Inflammatory macrophage treated with lipopolysaccharide for 1 hour (primary cell): ENCODE measurements at places on chromosomes 3 and 15.

DNA sequence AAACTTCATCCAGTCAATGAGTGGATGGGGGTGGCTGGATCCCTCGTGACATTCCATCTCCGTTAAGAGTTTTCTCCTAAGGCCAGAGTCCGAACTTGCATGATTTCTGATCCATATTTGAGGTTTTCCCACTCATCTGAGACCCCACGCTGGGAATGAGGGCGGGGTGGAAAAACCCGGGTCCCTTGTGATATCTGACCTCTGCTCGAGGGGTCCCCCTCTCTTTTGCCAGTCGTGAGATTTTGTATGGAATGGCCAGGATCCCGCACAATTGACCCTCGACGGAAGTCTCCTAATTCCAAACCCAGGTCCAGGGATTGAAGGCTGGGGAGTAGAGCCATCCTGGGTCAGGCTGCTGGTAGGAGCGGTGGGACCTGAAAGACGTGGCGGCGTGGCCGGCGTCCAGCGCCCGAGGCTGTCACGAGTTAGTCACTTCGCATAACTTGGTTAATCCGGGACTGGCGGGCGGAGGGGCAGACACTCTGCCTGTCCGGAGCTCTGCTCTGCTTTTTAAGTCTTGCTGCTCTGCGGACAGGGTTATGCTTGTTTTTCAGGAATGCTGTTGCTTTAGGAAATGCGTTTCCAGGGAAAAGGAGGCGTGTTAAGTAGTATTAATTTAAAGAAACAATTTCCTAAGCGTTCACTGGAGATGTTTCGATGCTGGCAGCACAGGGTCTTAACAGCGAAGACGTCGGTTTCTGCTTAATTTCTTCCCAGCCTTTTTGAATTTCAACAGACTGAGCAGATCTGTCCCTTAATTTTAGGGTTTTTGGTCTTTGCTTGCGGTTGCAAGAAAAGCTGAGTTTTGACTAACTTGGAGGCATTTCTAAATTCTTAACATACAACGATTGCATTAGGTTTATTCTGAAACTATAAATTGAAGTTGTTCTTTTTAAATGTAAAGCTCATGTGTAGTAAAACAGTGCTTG is 69.7 kb upstream of the LRRFIP2 start:
- DNase-seq: peak; percentile 55

DNA sequence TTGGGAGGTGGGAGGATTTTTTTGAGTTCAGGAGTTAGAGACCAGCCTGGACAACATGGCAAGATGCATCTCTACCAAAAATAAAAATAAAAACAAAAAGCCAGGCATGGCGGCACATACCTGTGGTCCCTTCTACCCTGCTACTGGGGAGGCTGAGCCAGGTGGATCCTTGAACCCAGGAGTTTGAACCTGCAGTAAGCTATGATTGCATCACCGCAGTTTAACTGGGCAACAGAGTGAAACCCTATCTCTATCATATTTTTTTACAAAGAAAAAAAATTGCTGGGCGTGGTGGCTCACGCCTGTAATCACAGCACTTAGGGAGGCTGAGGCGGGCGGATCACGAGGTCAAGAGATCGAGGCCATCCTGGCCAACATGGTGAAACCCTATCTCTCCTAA is 35.8 kb upstream of the RPN1 start:
- no peak for DNase-seq

- DNase-seq: no peak
These were observed 100.3 kb downstream of the MECOM start for GRCh38 chr3:169562988-169563774.

GRCh38 chr3:195124378-195124992 is 146.5 kb downstream of the XXYLT1 start:
- no peak for DNase-seq

DNA sequence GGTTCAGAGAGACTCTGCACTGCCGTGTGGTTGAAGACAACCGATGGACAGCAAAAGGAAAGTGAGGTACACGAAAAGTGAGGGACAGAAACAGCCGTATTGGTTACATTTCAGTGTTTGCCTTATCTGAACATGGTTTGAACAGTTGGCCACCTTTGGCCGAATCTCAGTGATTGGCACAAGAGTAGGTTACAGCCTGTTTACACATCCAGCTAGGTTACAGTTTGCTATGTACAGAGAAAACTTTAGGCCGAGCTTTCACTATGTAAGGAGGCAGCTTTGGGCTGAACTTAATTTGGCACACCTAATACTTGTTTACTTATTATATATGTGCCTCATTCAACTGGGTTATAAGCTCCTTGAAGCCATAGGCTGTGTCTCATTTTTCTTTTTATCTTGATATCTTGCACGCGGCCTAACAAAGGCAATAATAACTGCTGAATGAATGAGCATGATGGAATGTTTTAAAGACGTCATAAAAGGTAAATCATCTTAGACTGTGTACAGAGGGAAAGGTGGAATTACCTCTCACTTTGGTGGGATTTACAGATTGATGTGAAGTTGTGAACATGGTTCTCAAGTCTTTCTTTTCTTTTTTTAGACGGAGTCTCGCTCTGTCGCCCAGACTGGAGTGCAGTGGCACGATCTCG is 17.2 kb upstream of the GREM1 start:
- no peak for DNase-seq

- DNase-seq: no peak
These were observed 52.4 kb upstream of the MRPS22 start for GRCh38 chr3:139291276-139292051.

GRCh38 chr3:72336821-72337479 is 511.3 kb downstream of the SHQ1 start:
- DNase-seq: no peak

GRCh38 chr3:69568951-69569350 is 170.3 kb upstream of the MITF start:
- no peak for DNase-seq
